ENCODE measurements at places on chromosomes 13 and 19. TPM values are rescaled to one million over a fixed set of nuclear protein-coding genes. Genes with fewer than 3 reads are reported as not detected.

DNA sequence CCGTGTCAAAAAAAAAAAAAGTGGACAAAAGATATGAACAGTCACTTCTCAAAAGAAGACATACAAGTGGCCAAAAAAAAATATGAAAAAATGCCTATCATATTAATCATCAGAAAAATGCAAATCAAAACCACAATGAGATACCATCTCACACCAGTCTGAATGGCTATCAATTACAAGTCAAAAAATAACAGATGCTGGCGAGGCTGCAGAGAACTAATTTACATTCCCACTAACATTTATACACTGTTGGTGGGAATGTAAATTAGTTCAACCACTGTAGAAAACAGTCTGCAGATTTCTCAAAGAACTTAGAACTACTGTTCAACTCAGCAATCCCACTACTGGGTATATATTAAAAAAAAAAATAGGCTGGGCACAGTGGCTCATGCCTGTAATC is 26.5 kb upstream of the FOXO1 start:
- DNase-seq = no peak

DNA sequence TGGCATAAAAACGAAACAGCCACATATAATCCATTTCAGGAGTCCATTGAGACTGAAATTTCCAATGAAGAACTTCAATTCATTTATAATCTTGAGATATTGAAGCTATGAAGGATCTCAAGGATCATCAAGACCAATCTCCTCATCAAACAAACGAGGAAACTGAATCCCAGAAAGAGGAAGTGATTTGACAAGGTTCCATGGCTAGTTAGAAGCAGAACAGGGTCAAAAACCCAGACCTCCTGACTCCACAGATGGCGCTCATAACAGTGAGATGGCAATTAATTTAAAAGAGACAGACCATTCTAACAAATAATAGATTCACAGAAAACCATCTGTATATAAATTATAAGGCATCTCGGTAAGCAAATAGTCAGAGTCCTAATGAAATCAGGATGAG is 229.7 kb downstream of the KCTD12 start:
- no peak for DNase-seq

GRCh38 chr19:30783936-30784335 is 411.8 kb downstream of the ZNF536 start:
- DNase-seq = no peak

- DNase-seq = no peak
Measured at GRCh38 chr19:12695096-12695495, 1.3 kb downstream of the FBXW9 start.

DNA sequence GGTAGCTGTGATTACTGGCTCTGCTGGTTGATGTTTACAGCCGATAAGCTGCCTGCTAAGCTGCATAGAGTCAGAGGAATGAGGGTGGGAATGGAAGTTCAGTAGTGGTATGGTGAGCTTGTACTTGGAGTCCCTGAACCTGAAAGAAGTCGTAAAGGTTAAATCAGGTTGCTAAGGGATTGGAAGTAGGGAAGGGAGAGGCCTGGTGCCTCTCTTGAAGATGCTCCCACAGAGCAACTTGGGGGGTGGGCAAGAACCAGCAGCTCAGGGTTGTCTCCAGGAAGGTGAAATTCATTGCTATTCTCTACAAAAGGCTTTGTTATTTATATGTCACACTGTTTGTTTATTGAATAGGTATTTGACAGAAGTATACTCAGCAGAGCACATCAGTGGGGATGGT is 73.8 kb upstream of the OLFM4 start:
- no peak for DNase-seq

Gene PLIN3
- 51.6 TPM for total RNA-seq

GRCh38 chr19:44930088-44930487 is 11.9 kb upstream of the APOC4 start:
- DNase-seq = no peak

Gene ZNF235
- 6.9 TPM for total RNA-seq

DNA sequence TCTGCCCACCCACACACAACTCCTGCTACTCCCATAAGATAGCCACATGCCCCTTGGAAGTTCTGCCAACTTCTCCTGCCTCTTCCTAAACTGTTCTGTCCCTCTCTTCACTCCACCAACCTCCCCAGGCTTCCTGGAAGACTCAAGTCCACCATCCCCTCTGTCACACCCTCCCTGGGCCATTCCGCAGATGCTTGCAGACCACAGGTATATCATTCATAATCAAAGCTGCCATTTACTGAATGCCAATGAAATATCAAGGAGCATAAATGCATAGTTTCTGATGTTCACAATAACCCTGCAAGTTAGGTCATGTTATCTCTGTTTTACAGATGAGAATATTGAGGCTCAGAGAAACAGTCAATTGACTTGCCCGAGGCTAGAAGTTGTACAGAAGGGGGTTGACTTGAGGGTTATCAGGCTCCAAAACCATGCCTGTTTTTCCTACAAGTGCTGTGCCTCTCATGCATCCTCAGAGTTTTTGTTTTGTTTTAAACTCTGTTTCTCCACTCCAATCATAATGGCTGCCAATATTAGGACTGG is 135.6 kb downstream of the SLC7A1 start:
- no peak for DNase-seq

DNA sequence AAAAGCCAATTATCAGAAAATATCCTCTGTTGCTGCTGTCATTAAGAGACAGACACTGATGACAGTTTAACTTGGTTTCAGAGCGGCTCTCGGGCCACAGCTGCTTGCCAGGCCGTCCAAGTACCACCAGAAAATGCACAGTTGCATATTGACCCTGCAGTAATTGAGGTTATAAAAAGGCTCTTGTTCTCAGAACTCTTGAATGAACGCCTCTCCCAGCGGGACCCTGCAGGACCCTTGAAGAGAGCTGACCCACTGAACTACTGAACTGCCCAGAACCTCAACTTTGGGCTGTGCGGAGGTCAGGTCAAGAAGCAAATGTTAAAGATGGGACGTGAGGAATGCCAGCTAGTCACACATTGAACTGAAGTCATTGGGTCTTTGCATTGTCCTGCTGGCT is 1559.0 kb upstream of the SLC10A2 start:
- no peak for DNase-seq
